ENCODE measurements at places on chromosomes 13 and 19. TPM values are rescaled to one million over a fixed set of nuclear protein-coding genes. Genes with fewer than 3 reads are reported as not detected.

DNA sequence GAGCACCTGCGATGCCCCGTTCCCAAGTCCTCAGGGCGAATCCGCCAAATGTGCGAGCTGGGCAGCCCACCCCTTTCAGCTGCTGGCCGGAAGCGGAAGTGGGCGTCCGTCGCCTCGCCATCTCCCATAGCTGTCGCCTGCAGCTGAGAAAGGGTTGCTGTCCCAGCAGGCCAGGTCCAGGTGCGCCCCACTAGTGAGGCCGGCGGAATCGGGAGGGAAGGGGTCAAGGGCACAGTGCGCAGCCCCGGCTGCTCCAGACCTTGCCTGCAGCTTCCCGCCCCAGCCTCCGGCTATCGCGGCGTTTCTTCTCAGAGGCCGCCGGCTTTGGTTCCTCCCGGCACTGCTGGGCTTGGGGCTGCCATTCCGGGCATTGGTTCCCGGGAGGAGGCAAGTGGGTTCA, at the start of gene ZNF177:
ZNF177 (plus strand) TSS at position 109 of the 400 bp plus-strand sequence. CDS start 15,299 bp downstream, outside the sequence.
- no peak for DNase-seq

The SYNGR4 gene
- total RNA-seq: not detected

DNA sequence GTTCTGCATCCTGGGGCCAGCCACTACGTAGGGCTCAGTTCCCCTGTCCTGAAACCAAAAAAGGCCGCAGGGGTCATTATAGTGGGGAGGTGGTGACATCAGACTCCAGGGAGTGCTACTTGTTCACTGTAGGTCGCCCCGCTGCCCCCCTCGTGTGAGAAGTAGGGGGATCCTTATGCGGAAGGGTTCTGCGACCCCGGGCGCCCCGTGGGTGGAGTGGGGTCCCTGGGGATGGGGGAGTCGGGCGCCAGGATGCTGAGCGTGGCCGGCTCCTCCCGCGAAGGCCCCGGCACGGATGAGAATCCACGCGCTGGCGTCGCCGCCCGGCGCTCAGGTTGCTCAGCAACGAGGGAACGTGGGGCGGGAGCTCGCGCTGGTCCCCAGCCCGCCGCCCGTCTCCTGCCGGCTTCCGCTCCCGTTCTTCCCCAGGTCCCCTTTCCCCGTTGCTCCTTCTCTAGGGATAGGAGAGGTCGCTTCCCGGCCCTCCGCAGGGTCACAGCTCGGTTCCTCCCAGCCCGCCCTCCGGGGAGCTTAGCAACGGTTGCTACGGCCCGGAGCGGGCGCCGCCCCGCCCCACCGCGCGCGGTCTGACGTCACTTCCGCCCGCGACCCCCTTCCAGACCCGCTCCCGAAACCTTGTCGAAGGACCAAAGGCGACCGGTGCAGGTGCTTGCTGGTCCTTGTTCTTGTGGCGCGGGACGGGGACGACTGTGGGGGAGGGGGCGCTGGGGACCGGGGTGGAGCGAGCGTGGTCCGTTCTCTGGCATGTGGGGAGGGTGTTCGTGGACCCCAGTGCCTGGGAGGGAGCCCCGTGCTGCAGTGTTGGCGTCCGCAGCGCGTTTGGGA, at the start of gene NAT14:
NAT14 (plus strand) TSS at position 596 of the 846 bp plus-strand sequence. CDS start 521 bp downstream, outside the sequence.
- DNase-seq: no peak

DNA sequence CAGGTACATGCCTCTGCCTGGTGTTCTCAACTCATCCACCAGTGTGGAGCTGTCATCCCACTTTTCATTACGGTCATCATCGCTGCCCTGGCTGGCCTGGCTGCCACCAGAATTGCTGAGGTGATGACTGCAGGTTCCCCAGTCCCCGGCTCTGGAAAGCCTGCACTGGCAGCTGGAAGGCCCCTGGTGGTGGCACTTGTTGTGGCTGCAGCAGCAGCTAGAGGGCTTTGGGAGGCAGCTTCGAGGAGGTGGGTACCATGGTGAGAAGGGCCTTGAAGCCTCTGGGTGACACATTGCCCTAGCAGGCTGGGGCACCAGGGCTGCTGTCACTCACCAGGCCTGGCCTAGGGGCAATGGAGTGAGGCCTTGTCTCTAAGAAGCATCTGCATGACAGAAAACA, 25.3 kb upstream of the ZNF14 start:
- no peak for DNase-seq

The NFIX gene
- 126 TPM for total RNA-seq

DNA sequence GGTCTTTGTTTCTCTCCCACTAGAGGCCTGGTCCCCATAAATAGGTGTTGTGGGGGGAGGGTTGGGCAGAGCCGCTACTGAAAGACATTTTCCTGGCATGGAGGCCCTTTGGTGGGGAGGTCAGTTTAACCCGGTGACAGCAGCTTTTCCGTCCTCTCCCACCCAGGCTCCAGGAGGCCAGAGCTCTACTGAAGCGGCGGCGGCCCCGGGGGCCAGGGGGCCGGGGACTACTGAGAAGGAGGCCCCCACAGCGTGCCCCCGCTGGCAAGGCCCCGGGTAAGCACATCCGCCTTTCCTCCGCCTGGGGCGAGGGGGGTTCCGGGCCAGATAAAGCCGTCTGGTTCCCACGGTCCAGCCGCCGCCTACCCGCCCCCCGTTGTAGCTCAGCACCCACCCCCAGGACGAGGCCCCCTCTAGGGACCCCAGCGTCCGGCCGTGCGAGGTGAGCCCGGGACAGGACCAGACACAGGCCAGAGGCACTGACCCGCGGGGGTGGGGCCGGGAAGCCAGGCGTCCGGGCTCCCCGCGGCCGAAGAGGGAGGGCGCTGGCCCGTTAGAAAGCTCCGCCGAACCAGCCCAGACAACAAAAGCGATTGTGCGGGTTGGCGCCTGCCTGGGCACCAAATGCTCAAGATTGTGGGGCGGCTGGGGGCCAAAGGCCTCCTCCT, 1.1 kb upstream of the LTBP4 start:
- DNase-seq: no peak

The FXYD7 gene
- not detected for total RNA-seq

- DNase-seq: no peak
Observed at GRCh38 chr19:33110137-33110910, 21.6 kb upstream of the WDR88 start.

GRCh38 chr19:42233106-42233505, 9.3 kb downstream of the GSK3A start:
- DNase-seq: no peak

The MBD3L3 gene
- not detected for total RNA-seq

GRCh38 chr19:46407856-46408663, 5.3 kb downstream of the CCDC8 start:
- no peak for DNase-seq

DNA sequence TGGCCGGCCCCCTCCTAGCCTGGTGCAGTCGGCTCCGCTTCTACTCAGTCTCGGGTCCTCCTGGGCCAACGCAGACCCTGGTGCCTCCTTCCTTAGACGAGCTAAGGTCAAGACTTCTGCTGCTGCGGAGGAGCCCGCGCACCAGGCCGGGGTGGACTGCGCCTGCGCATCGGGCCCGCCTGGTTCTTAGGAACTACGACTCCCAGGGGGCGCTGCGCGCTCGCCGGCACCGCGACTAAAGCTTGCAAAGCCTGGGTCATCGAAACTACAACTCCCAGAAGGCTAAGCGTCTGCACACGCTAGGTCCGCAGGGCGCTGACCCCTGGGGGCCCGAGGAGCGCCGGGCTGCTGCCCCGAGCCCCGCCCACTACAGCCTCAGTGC, at the start of gene ZNF835:
ZNF835 (minus strand) TSS at position 145 of the 382 bp plus-strand sequence. CDS start 6,559 bp downstream, outside the sequence.
- DNase-seq: peak; percentile 60

The SH2D3A gene
- total RNA-seq: 0.68 TPM

The ZNF837 gene
- total RNA-seq: 3.9 TPM

- DNase-seq: no peak
Observed at GRCh38 chr19:23118400-23118799, 1.6 kb downstream of the ZNF730 start.
